ENCODE measurements at places on chromosomes 11 and 22. TPM values are rescaled to one million over a fixed set of nuclear protein-coding genes. Genes with fewer than 3 reads are reported as not detected.
A peak's percentile ranks its signal among the peaks of the same experiment; 100 is the strongest.

- no peak for DNase-seq
Measured at GRCh38 chr11:5284637-5285036, 14.9 kb upstream of the HBE1 start.

DNA sequence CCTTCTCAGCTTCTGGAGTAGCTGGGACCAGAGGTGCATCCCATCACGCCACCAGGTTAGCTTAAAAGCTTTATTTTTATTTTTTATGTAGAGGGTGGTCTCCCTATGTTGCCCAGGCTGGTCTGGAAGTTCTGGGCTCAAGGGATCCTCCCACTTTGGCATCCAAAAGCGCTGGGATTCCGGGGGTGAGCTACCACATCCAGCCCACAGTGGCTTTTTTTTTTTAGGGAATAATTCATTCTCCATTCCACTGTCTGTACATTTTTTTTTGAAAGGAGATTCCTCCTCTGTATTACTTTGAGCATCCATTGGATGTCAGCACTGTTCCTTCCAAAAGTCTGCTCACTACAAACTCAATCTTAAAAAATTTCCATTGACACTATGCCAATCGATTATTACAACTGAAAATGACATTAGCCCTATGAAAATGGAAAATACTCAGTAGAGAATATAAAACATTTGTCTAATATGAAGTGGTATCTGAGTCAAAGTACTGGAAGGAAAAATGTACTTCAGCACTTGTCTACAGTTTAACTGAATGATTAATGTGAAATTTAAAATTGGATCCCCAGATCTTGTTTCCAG is 1.3 kb upstream of the LPXN start:
- DNase-seq: peak; percentile 57

DNA sequence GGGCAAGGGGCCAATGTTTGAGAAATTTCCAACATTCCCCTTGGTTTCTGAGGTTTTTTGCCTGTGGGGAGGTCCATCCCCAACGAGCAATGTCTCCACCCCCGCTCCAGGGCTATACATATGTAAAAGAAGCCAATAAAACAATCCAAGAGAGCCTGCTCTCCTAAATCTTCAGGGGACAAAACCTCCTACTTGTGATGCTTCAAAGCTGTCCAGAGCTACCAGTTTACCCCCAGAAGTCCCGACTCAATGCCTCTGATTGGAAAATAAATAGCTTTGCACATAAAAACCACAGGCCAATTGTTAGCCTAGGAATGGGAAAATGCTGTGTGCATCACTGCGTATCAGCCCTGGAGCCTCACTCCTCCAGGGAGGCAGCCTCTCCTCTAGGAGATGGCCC is 66.0 kb upstream of the PAX6 start:
- DNase-seq: no peak

GRCh38 chr22:23835484-23836144 is 3.2 kb downstream of the DERL3 start:
- no peak for DNase-seq

NTM gene
- total RNA-seq: 0.96 TPM

TRIM48 gene
- total RNA-seq: not detected

CNIH2 gene
- total RNA-seq: 2.0 TPM

KCNJ4 gene
- total RNA-seq: 1.1 TPM

FOLH1 gene
- not detected for total RNA-seq
